ENCODE measurements at places on chromosomes 16 and 17.

DNA sequence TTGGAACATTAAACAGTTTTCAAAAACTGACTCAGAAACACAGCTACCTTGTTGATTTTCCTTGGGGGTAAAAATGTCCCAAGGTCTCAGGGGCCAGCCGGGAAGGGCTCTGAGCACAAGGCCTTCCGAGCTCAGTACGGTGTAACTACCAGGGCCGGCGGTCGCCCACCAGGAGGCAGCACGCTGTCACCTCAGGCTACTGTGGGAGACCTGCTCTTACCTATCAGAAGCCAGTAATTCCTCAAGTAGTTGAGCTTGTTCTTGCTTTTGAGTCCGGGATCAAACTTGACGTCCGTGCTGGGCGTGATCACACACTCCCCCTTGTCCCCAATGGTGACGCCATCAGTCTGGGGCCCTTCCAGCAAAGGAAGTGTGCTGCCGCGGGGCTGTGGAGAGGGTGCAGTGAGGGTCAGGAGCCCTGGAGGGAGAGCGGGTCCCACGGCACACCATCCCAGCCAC is 43.4 kb upstream of the ICAM2 start:
- peak; percentile 72 for DNase-seq

DNA sequence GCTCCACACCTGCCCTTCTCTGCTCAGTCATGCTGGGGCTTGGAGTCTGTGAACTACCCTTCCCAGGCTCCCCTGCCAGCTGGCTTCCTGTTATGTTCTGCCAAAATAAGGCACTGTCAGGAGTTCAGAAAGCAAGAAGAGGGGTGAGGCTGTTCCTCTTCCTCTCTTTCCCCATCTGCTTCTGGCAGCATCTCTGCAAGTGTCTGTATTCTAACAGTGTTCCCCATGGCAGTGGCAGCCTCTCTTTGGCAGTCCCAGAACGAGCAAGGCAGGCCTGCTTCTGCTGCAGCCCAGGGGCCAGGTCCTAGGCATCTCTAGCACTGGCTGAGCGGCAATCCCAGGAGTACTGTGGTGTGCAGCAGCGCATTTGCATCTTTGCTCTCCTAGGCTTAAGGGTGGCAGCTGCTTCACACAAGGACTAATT is 219.1 kb downstream of the STX8 start:
- no peak for DNase-seq

GRCh38 chr17:39073916-39074315 is 77.5 kb downstream of the PLXDC1 start:
- no peak for DNase-seq

GRCh38 chr17:15469260-15469659 is 1.8 kb upstream of the CDRT4 start:
- DNase-seq = peak; percentile 54

- peak; percentile 58 for DNase-seq
These were observed 22.4 kb upstream of the EIF1 start for GRCh38 chr17:41666237-41666641.

- DNase-seq = no peak
These were observed 30.4 kb downstream of the KIAA0513 start for GRCh38 chr16:85057948-85058347.

DNA sequence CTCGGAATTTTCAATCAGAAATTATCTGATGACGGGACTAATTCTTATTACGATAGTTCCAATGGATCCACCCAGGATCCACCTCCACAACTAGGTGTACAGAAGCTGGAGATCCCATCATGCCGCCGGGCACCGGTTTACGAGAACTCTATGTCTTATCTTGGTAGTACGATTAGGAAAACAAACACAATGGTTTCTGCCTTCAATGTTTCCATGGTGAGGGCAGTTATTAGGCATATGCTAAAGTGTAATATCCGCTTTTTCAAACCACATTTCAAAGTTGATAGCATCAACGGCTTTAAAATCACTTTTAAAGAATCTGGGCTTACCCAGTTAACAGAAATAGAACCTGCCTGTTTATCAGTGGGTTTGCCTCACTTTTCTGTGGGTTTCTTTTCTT is 705.7 kb downstream of the MAF start:
- DNase-seq = no peak

GRCh38 chr17:80779961-80780380 is 211.7 kb upstream of the CHMP6 start:
- DNase-seq = peak; percentile 77

DNA sequence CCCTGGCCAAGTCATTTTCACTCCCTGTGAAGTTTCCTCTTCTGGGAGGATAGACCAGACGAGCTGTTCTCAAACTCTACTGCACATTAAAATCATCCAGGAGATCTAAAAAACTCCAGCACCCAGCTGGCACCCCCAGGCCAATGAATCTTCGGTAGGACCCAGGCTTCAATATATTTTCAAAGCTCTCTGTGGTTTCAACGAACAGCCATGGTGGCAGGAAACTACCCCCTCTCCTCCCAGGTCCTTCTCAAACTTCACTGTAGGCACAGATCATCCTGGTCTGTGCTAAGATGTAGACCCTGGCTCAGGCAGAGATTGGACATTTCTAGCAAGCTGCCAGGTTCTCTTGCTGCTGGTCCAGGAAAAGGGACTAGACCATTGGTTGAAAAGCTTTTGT is 38.7 kb upstream of the GRIN2A start:
- DNase-seq = no peak

- no peak for DNase-seq
These were observed 494.5 kb upstream of the CA10 start for GRCh38 chr17:52653014-52653413.

GRCh38 chr16:88442727-88443576 is 10.1 kb upstream of the ZFPM1 start:
- peak; percentile 98 for DNase-seq

DNA sequence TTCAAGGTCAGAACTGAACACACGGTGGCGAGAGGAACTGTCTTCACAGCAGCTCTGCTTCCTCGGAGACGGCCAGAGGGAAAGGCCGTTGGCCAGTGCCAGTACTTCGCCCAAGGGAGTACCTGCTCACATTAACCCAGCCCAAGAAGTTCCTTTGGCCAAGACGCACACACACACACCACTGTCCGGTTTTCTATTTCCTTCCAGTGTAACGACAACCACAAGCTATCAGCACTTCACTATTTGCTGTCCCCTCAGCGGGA is 744 bp upstream of the GGNBP2 start:
- no peak for DNase-seq

- no peak for DNase-seq
These were observed 37.6 kb upstream of the CNEP1R1 start for GRCh38 chr16:49987381-49987780.

- DNase-seq = no peak
These were observed 101.0 kb downstream of the SYCE1L start for GRCh38 chr16:77300256-77300655.

- no peak for DNase-seq
These were observed 46.1 kb downstream of the ABCA8 start for GRCh38 chr17:68909066-68909465.

DNA sequence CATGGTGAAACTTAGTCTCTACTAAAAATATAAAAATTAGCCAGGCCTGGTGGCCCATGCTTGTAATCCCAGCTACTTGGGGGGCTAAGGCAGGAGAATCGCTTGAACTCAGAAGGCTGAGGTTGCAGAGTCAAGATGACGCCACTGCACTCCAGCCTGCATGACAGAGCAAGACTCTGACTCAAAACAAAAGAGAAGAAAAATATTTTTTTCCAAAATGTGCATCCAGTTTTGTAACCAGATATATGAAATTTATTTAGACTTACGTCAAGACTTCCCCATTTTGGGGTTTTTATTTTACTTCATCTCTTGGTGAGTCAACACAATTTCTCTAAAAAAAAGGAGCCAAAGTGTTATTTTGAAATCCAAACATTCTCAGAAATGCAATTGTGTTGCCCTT is 5.5 kb upstream of the TM4SF5 start:
- no peak for DNase-seq

DNA sequence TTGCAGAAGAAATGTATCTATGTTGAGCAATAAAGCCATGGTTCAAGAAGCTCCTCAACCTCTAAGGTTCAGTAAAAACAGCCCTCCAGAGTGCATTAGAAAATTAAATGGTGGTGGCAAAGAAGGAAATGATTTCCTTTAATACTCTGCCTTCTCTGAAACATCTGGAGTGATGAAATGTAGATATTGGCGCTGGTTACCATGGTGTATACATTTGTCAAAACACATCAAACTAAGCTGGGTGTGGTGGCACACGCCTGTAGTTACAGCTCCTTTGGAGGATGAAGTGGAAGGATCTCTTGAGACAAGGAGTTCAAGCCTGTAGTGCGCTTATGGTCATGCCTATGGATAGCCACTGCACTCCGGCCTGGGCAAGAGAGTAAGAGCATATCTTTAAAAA is 6.0 kb downstream of the CAPNS2 start:
- DNase-seq = no peak

DNA sequence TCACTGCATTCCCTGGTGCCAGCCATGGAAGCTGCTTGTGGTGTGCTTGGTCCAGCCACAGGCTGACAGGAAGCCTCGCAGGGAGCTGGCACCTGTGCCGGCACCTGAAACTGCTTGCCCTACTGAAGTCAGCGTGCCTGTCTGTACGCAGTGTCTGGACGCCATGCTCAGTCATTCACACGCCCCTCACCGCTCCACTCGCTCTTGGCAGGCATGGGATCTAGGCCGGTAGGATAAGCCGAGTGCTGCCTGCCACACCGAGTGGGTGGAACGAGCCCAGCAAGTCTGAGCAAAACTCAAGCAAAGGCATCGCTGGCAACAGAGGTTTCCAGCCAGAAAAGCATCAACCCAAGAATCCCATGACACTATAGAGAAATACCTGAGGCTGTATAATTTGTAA is 350.6 kb downstream of the CDH11 start:
- no peak for DNase-seq

DNA sequence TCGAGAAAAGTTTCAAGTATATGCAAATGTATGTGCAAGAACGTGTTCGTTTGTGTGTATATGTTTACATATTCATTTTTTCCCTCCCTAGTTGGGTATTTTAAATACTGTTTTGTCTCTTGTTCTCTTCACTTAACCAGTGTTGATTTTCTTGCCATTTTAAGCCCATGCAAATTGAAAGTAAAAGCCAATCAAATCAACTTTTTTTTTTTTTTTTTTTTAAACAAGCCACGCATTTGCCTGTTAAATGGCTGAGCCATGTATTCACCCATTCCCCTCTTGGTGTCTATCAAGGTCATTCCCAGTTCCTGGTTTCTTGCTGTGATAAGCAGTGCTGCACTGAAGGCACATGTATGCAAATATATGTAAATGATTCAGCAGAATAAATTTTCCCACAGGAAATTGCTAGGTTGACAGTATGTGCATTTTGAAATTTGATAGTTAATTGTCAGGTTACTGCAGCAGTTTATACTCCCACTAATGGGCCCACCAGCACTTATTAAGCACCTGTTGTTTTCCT is 12.2 kb downstream of the ABCC1 start:
- no peak for DNase-seq

DNA sequence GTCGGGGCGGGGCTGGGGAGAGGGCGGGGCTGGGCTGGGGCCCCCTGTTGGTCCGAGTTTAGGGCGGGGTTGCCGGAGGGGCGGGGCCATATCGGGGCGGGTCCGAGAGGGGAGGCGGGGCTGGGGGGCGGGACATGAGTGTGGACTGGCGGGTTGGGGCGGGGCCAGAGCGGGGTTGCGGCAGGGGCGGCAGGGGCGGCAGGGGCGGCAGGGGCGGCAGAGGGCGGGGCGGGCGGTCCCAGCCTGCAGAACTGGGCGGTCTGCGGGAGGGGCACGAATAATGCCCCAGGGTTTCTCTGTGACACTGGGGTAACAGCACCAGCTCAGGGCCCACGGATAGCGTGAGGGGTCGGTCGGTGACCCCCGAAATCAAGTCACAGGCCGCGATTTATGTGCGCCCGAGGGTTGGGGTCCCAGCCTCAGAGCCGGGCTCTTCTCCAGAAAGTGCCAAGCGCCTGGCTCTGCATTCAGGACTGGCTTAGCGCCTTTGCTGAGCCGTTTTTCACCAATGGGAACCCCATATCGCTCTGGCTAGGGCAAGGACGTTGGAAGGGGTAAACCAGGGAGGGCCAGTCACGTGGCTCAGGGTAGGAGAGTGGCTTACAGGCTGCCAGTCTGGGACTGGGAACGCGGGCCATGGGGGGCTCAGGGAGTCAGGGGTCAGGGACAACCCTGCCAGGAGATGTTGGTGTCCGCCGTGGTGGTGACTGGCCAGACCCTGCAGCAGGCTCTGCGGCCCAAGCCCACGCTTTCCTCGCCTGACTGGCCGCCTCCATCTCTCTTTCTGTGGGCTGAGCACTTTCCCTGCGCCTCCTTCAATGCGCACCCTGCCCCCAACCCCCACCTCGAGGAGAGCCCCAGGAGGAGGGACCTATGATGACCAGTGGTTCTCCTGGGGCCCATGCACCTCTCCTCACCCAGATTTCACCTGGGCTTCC is 1.2 kb upstream of the METTL26 start:
- DNase-seq = peak; percentile 100

- DNase-seq = no peak
These were observed 78.0 kb downstream of the KNOP1 start for GRCh38 chr16:19639986-19640421.

- no peak for DNase-seq
These were observed 290.6 kb upstream of the CCL2 start for GRCh38 chr17:33964344-33964979.

DNA sequence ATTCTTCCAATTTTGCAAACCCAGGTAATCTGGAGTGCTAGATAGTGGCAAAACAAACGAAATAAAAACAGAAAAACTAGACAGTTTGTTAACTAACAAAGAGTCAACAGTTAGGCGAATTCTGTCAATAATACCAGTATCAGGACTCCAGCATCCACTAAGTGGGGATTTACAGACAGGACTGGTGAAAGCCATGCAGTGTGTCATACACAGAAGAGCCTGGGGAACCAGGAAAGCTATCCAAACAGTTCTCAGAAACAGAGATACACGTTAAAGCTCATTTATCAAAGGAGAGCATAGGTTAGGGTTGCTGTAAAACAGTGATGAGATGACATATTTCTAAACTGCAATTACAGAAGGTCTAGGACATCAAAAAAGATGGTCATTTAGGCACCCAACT is 203.7 kb upstream of the KIF2B start:
- DNase-seq = no peak

DNA sequence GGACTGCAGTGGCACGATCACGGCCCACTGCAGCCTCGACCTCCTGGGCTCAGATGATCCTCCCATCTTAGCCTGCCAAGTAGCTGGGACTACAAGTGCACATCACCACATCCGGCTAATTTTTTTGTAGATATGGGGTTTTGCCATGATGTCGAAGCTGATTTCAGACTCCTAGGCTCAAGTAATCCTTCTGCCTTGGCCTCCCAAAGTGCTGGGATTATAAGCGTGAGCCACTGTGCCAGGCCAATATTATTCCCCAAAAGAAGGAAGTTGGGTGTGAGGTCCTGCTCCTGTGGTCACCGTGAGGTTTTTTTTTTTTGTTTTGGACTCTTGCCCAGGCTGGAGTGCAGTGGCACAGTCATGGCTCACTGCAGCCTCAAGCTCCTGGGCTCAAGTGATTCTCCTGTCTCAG is 1.5 kb downstream of the AMZ2 start:
- DNase-seq = no peak

DNA sequence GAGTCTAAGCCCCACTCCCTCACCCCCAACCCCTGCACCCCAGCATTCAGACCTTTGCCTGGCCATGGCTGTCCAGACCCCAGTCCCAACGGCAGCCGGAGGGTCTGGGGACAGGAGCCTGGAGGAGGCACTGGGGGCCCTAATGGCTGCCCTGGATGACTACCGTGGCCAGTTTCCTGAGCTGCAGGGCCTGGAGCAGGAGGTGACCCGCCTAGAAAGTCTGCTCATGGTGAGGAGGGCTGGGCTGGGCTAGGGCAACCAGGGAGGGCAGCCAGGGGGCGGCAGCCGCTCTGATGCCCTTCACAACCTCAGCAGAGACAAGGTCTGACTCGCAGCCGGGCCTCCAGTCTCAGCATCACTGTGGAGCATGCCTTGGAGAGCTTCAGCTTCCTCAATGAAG is 14.4 kb downstream of the RIPOR1 start:
- DNase-seq = no peak

- DNase-seq = peak; percentile 100
These were observed at the start of gene YPEL2 for GRCh38 chr17:59331129-59331928. Gene YPEL2 (plus strand): TSS chr17:59331655. CDS start chr17:59353410, 21,755 bp downstream.

All from SK-N-SH (cell line).